ENCODE measurements at places on chromosomes 13 and 19.

DNA sequence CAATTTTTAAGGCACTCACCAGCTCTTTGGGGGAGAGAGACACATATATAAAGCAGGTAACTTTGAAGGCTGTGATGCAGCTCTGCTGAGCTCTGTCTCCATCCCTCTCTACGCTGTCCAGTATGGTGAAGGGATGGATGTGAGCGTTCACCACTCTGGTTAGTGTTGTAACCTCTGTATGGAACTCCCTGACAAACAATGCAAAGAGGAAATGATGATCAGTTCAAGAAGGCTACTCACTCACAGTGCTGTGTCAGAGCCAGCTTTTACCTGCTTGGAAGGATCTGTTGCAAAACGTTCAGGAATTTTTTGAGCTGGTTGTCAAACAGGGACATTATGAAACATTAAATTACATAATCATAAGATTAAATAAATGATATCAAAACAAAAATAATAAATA is 90.8 kb upstream of the SLC10A2 start:
- no peak for DNase-seq

GRCh38 chr19:34834472-34835061 is 61.6 kb upstream of the ZNF599 start:
- no peak for DNase-seq

- no peak for DNase-seq
These were observed 2.9 kb downstream of the DNAJC15 start for GRCh38 chr13:43026262-43026661.

GRCh38 chr13:21663197-21663596 is 7.7 kb upstream of the FGF9 start:
- no peak for DNase-seq

GRCh38 chr13:87498681-87499080 is 172.5 kb upstream of the SLITRK5 start:
- DNase-seq = peak; percentile 40

- DNase-seq = no peak
These were observed 6.6 kb upstream of the DACH1 start for GRCh38 chr13:71873418-71874247.

DNA sequence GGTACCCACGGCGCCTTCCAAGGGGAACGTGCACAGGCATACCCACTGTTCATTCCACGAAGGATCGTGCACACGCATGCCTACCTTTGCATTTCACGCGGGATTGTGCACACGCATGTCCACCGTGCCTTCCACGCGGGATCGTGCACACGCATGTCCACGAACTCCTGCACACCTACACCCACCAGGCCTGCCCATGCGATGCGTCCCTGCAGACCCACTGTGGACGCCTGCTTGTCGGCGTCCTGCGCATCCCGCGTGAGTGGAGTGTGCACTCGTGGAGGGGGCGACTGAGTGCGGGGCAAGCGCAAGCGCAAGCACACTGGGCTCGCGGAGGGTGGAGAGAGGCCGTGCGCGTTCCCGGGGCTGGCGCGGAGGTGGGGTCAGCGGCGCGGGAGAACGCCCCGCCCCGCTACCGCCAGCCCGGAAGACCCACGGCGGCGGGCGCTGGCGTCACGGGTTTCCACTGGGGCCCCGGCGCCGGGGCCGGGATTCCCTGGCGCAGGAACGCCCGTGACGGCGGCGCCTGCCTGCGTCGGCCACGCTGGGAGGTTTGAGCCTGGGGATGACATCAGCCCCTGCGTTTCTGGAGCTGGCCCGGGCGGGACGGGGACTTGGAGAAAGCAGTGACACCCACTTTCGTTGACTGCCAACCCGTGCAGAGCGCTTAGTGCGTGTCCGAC is 18.7 kb downstream of the GADD45B start:
- DNase-seq = peak; percentile 73

- DNase-seq = no peak
These were observed 108.5 kb downstream of the STK24 start for GRCh38 chr13:98468361-98468760.

- DNase-seq = no peak
These were observed 10.1 kb upstream of the INSL3 start for GRCh38 chr19:17831419-17831888.

DNA sequence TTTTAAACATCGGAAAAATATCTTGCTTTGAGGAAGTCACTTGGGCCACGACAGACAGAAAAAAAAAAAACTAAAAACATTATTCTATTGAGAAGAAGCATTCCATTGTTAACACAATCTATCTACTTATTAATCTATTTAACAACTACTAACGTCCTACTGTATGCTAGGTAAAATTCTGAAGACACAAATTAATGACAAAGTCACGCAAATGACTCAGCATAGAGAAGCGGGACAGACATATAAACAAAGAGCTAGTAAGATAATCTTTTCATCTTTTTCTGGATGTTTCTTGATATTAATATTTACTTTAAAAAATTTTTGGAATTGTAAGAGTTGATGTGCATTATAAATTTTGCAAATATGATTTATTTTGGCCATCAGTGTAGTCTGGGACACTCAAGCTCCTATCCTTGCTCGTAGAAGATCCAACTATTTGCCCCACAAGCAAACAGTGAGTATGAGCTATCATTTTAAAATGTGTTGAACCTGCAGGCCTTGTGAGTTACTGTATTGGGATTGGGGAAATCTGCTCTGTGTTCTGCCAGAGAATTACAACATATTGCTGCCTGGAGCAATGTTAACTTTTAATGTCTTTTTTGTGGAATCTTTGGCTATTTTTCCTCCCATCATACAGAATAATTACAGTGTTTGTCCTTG is 109.1 kb downstream of the PCDH9 start:
- DNase-seq = no peak

DNA sequence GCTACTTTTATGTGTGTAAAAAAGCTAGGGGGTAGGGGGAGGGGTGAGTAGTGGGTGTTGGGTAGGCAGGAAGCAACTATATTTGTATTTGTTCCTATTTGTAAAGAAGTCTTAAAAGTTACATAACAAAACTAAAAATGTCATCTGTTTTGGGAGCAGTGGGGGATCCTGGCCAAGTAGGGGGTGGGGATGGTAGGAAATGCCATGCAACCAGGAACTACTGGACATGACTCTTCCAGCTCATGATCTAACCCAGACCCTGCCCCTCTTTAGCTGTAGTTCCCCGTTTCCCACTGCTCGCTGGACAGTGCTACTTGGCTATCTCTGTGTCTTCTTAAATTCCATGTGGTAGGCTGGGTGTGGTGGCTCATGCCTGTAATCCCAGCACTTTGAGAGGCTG is 3.2 kb downstream of the GTF3A start:
- DNase-seq = no peak

DNA sequence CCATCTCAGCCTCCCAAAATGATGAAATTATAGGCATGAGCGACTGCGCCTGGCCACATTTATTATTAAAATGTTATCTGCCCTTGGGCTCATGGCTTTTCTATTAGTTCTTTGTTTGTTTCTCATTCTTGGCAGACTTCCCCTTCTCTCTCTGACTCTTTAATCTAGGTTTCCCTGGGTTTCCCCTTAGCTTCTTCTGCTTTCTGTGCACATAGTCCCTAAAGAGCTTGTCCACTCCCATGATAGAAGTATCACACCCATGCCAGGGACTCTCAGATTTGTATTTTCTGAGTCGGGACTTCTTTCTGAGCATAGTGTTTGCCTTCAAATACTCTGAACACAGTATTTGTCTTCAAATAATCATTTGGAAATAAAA is 38.6 kb upstream of the ITM2B start:
- no peak for DNase-seq

DNA sequence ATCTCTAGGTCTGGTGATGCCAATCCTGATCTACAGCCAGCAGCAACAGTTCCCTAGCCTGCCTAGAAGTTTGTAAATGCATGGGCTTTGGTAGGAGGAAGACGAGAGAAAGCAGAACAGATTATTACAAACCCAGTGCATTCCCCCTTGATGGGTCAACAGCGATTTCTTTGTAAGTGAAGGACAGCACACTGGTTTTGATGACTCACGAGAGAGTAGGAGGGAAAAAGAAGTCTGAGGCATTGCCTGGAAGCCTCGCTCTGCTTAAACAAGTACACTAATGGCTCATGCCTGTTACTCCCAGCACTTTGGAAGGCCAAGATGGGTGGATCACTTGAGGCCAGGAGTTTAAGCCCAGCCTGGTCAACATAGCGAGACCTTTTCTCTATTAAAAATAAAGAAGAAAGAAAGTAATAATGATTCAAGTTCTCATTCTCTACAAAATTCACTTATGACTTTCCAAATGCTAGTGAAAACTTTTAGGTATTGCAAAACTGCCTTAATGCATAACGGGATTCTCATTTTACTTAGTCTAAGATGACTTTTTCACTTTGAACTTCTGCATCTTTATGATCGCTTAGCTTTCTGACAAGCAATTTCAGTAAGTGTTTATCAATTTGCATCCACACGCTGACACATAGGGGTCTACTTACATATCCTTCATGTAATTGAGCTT is 47.7 kb upstream of the USPL1 start:
- DNase-seq = peak; percentile 88

DNA sequence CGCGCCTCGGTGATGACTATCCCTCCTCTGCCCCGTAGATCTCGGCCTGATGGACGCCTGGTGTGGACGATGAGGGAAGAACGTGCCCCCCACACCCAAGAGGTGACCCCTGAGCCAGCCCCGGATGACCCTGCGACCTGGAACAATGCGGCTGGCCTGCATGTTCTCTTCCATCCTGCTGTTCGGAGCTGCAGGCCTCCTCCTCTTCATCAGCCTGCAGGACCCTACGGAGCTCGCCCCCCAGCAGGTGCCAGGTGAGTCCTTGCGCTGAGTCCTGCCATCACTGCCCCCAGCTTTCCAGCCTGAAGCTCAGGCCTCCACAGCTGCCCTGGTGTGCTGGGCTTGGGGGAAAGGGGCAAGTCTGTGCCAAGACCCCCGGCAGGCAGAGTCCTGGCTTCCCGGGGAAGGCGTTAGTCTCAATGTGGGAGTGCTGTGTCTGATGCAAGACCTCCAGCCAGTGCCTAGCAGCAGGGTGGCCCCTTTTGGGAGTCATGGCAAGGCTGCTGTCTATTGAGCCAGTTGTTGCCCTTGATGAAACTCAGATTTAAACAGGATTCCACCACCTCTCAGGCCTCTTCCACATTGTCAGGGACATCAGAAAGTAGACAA is 67.5 kb downstream of the CHST8 start:
- no peak for DNase-seq

DNA sequence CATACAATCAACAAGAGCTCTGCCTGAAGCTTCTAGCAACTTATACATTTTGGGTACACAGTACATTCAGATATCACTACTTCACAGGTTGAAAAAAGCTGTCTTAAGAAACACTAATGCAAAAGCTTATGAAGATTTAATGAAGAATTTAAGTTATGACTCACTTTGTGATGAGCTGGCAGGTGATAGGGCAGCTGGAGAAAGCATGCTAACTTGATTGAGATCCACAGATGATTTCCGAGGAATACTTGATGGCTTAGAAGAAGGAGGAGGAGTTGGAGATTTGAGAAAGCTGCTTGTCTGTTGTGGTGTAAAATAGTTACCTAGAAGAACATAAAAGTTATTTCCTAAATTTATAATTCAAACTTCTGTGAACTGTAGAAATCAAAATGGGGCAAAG is 23.3 kb downstream of the EXOSC8 start:
- DNase-seq = no peak
